ENCODE measurements at places on chromosomes 12 and 14. TPM values are rescaled to one million over a fixed set of nuclear protein-coding genes. Genes with fewer than 3 reads are reported as not detected.

DNA sequence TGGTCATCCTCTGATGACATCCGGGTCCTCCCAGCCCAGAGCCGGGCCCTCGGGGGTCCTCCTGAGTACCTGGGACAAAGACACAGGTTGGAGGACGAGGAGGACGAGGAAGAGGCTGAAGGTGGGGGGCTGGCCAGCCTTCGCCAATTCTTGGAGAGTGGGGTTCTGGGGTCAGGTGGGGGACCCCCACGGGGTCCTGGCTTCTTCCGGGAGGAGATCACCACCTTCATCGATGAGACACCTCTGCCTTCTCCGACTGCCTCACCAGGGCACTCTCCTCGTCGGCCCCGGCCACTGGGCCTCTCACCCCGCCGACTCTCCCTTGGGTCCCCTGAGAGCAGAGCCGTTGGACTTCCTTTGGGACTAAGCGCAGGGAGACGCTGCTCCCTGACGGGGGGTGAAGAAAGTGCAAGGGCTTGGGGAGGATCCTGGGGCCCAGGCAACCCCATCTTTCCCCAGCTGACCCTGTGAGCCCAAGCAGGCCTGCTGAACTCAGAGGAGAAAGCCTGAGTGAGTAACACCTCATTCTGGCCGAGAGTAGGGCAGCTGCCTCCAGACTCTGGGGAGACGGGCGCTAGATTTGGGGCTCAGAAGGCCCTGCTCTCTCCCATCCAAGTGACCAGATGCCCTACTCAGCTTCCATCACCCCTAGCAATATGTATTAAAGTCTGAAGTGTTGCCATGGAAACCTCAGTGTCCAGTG, 1.3 kb upstream of the P3H3 start:
- H3K27me3 ChIP-seq, result no peaks in the 10 kb centered on the region
- H3K4me3 ChIP-seq, result no peak overlapping the region
- H3K36me3 ChIP-seq, result peaks cover 2% of the 10 kb centered on the region
- H3K4me1 ChIP-seq, result no peaks in the 10 kb centered on the region

AQP2 gene
- not detected for total RNA-seq

CELA1 gene
- total RNA-seq, result not detected

GRCh38 chr12:40107803-40108620, 2.1 kb upstream of the SLC2A13 start:
- no peaks in the 10 kb centered on the region for H3K4me1 ChIP-seq
- H3K36me3 ChIP-seq, result no peaks in the 10 kb centered on the region
- H3K27ac ChIP-seq, result no peak overlapping the region
- DNase-seq, result no peak
- H3K4me3 ChIP-seq, result no peak overlapping the region

GRCh38 chr12:123033392-123034021, 53.0 kb downstream of the ARL6IP4 start:
- no peak overlapping the region for H3K27ac ChIP-seq
- no peak overlapping the region for H3K4me3 ChIP-seq

All from aorta (tissue), 5 donors.